ENCODE measurements at places on chromosomes 7 and 10.

DNA sequence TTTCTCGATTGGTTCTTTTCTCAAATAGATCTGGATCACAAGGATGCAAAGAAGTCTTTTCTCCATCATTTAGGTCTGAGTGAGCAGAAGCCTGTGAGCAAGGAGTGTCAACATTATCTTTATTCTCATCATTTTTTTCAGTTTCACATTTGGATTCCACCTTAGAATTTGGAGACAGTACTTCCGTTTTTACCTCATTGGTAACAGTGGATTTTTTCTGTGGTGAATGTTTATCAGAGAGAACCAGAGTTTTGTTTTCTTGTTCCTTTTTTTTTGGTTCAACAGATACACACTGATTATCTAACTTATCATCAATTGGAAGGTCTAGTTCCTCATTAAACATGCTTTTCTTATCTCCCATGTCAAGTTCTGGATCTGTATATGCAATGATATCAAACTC, 151.3 kb downstream of the GALNT11 start:
- no peak for DNase-seq

GRCh38 chr10:29392376-29393021, 103.6 kb downstream of the LYZL1 start:
- DNase-seq: no peak

GRCh38 chr7:108193594-108194498, 63.7 kb upstream of the LAMB4 start:
- no peak for DNase-seq

DNA sequence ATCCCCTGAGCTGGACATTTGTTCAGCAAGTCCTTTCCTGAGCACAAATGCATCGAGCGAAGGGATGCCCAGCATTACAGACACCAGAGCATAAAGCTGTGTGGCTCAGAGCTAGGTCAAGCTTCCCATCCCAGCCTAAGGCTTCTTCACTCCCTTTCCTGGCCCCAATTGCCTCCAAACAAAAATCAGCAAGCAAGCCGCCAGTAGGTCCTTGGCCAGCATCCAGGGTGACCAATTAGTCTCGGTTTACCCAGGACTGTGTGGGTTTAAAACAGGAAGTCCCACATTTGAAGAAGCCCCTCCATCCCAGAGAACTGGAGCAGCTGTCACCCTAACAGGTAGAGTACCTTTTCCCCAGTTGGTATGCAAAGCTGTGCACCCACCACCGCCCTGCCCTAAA, 51.2 kb downstream of the PRKAG2 start:
- DNase-seq: no peak

- no peak for DNase-seq
Measured at GRCh38 chr10:20105931-20106330, 289.7 kb downstream of the PLXDC2 start.

- DNase-seq: no peak
Measured at GRCh38 chr7:6178298-6179029, 94.0 kb downstream of the CYTH3 start.
